ENCODE measurements at places on chromosomes 7 and 10.

- no peak for DNase-seq
Measured at GRCh38 chr10:32889631-32890212, 68.3 kb downstream of the ITGB1 start.

- DNase-seq, result no peak
Measured at GRCh38 chr10:32982293-32982709, 24.3 kb upstream of the ITGB1 start.

DNA sequence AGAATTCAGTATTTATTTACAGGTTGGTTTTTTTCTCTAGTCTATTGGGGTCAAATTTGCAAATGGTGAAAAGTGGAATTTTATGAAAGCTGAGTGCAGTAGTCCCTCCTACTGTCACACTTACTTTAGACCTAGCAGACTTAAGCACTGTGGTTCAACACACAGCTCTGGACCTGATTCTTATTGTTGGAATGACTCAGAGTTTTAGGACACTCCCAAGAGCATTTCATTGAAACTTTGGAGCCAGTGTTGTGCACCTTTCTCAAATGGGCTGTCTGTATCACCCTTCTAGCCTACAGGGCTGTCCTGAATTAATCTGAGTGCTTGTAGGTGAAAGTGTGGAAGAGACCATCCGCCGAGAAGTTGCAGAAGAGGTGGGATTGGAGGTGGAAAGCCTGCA lies 16.1 kb downstream of the NUDT13 start:
- DNase-seq, result no peak

DNA sequence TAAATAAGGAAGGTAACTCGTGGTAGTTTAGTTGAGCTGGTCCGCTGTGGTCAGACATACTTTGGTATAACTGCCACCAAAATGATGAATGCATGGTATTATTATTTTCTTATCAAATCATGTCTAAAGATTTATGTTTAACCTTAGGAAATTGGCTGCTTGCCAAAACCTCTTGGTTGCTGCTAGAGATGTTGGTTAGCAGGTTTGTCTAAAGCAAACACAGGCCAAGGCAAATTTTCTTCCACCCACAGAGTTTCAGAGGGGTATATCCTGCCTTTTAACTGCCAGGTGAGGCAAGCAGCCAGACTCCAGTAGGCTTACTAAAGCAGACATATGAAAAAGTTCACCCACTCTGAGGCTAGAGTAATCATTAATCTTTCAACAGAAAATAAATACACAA lies 101.4 kb downstream of the SEMA3E start:
- DNase-seq, result no peak

DNA sequence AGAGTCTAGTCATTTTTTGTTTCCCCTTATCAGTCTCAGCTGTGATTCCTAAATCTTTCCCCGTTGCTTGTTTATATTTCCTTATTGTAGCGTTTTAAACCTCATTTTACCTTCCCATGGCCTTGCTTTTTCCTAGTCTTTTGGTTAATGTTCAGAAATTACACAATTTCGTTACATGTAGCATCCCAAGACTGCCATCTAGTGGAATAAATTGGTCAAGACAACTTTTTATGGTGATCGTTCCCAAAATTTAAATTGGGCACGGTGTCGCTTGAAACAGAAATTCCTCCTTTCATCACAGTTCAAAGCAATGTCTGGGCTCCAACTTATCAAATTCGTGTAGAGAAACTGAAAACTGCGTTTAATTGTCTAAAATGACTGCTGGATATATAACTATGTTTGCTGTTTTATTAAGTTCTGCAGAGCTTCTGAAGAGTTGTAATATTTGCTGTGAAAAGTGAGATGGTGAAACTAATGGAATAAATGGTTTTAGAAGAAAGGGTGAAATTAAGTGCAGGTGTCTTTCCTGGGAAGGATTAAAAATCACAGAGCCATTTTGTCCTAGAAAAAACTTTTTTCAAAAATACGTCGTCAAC lies 370.2 kb downstream of the PHF14 start:
- DNase-seq, result no peak

GRCh38 chr7:288671-289101 lies 1.3 kb upstream of the FOXL3 start:
- DNase-seq, result no peak

GRCh38 chr7:107274506-107274905 lies 105.7 kb downstream of the HBP1 start:
- DNase-seq, result no peak

GRCh38 chr7:137931823-137932222 lies 70.1 kb downstream of the CREB3L2 start:
- DNase-seq, result no peak

DNA sequence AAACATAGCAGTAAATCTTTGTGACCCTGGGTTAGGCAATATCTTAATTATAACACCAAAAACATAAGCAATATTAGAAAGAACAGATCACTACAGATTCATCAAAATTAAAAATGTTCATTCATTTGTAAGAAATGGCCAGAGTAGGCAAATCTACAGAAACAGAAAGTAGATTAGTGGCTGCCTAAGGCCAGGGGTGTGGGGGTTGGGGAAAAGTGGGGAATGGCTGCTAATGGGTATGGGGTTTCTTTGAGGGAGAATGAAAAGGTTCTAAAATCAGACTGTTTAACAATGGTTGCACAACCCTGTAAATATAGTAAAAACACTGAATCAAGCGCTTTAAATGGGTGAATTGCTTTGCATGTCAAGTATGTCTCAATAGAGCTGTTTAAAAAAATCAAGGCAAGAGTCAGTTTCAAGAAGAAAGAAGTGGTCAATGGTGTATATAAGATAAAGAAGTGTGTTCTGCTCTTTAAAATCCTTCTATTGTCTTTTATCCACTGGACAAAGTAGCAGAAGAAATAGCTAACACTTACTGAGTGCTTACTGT lies 42.6 kb downstream of the CDK6 start:
- DNase-seq, result no peak

GRCh38 chr7:46754140-46754720 lies 827.7 kb downstream of the TNS3 start:
- DNase-seq, result no peak

- DNase-seq, result no peak
Measured at GRCh38 chr10:28765641-28766040, 88.3 kb downstream of the BAMBI start.

- no peak for DNase-seq
Measured at GRCh38 chr7:157467496-157468212, 130.8 kb downstream of the DNAJB6 start.

DNA sequence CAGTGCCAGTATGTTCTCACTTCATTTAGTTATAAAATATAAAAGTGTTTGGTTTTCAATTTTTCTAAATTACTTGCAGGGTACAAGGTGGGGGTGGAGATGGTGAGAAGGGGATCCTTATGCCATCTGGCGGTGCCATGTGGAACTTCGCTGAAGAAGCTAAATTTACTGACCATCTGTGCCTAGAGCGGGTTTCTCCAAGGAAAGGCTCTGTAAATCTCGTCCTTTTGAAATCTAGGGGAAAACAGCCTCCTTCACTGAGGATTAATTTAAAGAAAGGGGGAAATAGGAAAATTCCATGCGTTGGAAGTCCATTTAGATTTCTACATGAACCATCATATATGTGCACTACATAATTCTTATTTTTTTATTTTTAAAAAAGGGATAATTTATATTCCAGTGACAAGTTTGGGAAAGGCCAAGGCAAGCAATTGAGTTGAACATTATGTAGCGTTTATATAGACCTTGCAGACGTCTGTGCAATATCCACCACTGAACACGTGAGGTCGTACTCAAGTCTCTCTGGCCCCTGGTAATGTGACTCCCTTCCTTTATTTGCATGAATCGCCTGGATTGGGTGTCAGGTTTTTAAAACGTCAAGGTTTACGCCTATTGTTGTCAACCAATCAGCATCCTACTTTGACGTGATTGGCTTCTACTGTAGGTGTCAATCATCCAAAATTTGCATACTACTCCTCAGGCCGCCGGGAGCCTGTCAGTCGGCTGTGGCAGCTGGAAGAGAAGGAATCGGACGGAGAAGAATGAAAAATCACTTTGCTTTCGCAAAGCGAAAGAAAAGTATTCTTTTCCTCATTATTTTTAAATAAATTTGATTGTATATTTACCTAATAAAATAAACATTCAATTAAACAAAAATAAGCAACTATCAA lies 297.1 kb upstream of the NFE2L3 start:
- no peak for DNase-seq

DNA sequence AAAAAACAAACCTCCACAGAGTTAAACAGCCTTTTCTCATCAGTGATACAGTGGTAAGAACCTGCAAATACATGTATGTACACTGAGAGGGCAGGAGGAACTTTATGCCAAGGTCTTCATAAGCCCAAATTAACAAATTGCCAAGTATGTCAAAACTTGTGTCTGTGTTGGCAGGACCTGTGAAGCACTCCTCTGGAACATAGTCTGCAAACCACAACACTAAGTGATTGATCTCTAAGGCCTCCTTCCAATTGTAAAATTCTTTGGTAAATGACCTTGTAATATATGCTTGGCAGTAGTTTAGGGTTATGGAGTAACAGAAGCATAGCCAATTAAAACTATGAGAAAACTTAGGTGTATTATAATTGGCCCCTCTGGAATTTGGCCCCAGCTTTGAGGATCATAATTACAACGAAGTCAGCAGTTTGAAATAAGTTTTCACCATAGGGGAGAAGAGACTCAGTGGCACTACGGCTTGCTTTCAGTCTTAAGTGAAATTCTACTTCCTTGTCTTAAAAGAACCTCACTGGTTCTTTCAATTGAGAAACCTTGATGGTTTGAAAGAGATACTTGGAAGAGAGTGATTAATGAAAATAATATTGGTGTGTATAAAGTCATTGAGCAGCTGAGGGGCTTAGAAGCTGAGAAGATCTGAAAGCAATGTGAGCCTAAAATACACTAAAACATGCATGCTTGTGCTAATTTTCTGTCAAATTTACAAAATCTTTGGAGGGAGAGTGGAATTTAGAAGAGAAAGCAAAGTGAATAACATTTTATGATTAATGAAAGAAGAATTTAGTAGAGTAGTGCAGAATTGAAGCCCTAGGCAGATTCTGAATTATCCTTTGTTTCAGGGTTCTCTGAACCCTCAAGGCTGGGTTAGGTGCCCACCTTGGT lies 57.6 kb downstream of the CNNM2 start:
- DNase-seq, result no peak

GRCh38 chr10:35208536-35208935 lies 81.9 kb downstream of the CREM start:
- DNase-seq, result no peak

GRCh38 chr7:137241655-137242360 lies 101.7 kb downstream of the PTN start:
- DNase-seq, result no peak

- DNase-seq, result no peak
Measured at GRCh38 chr10:58545427-58545826, 32.8 kb downstream of the BICC1 start.

DNA sequence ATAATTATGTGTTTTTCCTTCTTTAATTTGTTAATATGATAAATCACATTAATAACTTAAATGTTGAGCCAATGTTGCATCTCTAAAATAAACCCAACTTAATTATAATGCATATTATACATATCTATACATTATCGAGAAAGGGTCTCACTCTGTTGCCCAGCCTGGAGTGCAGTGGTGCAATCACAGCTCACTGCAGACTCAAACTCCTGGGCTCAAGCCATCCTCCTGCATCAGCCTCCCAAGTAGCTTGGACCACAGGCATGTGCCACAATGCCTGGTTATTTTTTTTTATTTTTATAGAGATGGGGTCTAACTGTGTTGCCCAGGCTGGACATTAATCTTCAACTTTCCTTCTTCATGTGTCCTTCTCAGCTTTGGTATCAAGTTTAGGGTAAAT lies 98.9 kb downstream of the INHBA start:
- no peak for DNase-seq

- DNase-seq, result no peak
Measured at GRCh38 chr10:83142074-83142563, 997.2 kb upstream of the GHITM start.

- DNase-seq, result no peak
Measured at GRCh38 chr7:93944673-93945072, 23.1 kb downstream of the GNG11 start.

DNA sequence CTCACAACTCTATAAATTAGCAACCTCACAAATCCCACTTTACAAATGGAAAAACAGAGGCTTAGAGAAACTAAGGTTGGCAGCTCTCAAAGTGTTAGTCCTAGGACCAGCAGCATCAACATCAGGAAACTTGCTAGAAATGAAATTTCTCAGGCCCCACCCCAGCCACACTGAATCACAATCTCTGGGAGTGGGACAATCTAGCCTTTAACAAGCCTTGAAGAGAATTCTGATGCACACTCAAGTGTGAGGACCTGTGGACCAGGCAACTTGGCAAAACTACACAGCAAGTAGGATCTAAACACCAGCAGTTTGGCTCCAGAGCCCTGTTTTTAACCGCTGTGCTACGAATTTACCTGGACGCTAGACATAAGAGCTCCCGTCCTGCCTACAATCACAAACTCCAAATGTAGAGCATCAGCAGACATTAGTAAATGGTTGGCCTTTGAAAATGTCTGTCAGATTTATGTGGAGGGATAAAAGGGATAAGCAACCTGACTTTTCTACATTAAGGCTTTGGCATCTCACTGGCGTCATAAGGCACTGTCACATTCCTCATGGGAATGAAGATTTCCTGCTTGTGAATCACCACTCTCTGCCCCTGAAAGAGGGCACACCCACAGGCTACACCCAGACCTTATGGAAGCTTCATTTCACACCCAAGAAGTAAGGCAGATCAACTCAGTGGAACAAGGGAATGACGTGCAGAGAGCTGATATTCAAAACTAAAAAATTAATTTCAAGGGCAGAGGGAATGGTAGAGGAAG lies 34.5 kb downstream of the PPP1R3C start:
- no peak for DNase-seq

GRCh38 chr7:45575501-45576248 lies 1.5 kb downstream of the ADCY1 start:
- DNase-seq, result no peak

DNA sequence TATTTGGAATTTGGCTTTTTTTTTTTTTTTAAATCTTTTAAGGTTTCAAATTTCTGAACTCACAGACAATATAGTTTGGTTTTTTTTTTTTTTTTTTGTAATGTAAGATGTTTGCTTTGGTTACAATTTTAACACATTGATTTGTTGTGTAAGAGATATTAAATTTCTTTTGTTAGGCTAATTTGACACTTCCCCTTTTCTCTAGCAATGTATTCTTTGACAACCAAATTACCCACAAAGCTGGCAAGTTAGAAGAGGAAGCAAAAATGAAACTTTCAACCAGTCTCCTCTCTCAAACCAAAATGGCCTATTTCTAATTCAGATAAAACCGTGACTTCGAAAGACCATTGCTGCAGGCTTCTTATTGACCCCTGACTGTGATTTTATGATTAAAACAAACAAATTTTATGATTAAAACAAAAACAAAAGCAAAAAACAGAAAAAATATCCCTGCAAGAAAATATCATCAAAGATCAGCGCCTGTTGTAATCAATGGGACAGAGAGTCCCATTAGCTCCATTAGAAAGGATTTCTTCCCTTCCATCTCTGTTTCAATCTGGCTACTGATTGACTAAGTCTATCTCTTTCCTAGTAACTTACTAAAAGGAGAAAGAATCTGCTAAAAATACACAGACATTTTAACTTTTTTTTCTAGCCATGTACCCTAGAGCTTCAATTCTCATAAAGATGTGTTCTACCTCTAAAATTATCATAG lies 489.2 kb downstream of the MDFIC start:
- DNase-seq, result no peak

GRCh38 chr7:815284-816216 lies 16.7 kb upstream of the SUN1 start:
- no peak for DNase-seq

- no peak for DNase-seq
Measured at GRCh38 chr7:150351587-150352194, 10.3 kb upstream of the RARRES2 start.
